ENCODE measurements at places on chromosomes 2 and 18.

DNA sequence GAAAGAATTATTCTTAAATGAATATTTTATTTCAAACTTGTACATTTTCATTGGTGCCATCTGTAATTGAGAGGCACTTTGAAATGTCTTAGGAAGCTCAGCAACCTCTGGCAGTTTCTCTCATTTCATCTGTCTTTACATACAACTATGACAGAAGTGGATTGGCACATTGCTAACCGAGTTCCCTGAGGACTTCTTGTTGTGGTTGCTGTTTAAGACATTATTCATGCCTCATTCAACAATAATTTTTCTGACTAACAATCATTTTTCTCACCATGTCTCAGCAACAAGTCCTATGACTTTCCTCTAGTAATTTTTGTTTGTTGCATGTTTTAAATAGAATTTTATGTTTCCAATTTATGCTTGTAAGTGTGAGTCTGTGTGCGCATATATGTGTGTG is 284.0 kb upstream of the CWC22 start:
- no peak for DNase-seq

DNA sequence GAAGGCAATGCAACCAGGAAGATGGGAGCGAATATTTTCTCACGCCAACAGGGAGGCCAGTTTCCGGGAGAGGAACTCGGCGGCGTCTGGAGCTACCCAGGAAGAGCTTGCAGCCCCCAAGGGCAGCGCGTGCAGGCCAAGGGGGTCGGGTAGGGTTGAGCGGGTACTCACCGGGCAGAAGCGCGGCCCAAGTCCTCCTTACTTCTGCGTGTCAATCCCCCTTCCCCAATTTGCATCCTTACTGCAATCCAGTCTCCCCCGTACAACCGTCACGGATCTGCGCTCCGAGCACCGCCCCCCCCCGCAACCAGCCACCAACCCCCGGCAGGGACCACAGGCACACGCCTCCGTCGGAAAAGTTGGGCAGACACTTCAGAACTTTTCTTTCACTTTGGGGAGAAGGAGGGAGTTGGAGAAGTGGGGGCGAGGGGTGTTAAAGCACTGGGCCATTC is 1.3 kb downstream of the ATP8B1 start:
- no peak for DNase-seq

GRCh38 chr2:127220768-127221527 is 849 bp upstream of the CYP27C1 start:
- no peak for DNase-seq

DNA sequence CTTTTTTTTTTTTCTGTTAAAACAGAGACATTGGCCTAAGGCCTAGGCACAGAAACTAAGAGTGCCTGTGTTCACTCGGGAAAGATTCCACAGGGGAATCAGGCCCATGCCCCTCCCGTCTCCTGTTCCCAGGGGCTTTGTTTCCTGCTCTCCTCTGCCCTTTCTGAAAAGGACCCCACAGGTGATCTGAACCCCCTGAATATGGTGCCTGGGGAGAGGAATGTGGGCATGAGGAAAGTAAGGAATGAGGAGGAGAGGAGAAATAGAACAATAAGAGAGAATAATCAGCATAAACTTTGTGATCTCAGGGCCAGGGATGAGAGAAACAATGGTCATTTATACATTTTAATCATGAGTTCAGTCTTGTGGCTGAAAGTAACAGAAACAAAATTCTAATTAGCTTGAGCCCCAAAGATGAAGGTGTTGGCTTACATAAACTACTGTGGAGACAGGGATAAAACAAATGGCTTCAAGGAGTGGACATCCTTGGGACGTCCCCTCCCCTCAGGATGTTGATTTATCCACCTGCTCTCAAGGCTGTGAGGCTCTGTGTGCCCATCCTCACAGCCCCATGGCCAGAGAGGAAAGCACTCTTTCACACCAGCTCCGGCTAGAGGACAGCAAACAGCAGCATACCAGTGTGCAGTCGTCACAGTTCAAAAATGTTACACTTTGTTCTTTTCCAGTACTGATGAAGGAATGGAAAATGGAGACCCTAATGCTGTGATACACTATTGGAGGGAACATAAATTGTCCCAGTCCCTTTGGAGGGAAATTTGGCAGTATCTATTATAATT is 46.4 kb upstream of the MRPL33 start:
- DNase-seq: no peak

- no peak for DNase-seq
These were observed 64.8 kb upstream of the PID1 start for GRCh38 chr2:229335877-229336346.

DNA sequence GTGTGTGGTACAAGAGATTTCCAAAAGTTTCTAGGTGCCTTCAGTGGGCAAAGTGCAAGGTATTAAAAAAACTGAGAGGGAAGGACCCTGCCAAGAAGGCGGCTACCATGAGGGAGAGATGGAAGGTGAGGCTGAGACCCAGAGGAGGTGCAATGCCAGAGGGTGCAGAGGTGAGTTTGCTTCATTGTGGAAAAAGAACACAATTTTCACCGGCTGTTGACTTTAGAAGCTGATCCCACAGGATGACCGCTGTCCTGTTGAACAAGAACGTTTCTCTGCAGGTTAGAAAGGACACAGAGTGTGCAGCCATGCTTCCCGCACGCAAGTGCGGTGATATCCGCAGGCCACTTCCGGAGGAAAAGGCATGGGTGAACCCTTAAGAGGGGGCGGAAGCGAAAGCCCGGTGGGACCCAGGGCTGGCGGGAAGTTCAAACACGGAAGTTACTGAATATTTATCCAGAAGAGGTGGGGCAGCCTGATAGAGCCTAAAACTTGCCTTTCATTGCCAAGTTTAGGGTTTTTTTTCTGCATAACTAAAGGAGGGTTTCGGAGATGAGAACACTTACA is 16.6 kb downstream of the SP110 start:
- no peak for DNase-seq

- no peak for DNase-seq
These were observed 18.9 kb upstream of the ASAP2 start for GRCh38 chr2:9187620-9188214.

GRCh38 chr2:21715887-21716286 is 592.1 kb downstream of the TDRD15 start:
- DNase-seq: no peak

DNA sequence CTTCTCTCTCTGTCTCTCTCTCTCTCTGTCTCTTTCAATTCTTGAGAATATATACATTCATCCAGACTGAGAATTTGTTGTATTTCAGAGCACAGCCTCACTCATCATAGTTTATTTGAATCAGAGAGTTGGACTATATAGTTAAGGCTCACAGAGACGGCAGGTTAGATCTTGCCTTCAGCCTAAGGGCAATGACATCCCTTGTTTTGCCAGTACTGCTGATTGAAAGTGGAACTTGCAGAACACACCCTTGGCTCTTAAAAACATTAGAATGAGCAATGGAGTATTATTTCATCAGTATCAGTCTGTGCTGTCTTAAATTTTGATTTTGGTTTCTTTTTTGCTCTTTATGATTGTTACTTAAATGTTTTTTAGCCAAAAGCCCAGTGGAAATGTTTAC is 62.0 kb upstream of the DSG1 start:
- DNase-seq: no peak

DNA sequence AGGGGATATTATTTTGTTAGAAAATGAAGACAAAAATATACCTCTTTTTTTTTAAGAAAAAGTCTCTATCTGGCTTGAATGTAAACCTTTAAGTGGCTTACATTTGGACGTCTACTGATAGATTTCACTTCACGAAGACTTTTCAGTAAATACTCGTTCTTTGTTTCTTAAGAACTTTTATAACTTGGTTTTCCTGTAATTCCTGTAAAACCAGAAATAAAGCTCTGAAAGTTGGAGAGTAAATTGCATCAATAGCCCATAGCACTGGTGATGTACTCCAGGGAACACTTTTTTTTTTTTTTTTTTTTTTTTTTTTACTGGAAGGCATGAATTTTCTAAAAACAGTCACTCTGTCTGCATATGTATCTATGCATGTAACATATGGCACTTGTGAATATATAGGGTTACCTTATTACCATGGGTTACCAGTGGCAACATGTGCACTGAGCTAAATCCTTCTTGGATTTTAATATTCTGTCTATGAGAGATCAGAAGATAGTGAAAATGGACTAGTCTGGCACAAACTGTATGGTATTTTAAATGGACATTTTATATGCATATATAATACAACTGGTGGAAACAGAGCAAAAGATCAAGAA is 309.2 kb upstream of the TCF4 start:
- DNase-seq: no peak

DNA sequence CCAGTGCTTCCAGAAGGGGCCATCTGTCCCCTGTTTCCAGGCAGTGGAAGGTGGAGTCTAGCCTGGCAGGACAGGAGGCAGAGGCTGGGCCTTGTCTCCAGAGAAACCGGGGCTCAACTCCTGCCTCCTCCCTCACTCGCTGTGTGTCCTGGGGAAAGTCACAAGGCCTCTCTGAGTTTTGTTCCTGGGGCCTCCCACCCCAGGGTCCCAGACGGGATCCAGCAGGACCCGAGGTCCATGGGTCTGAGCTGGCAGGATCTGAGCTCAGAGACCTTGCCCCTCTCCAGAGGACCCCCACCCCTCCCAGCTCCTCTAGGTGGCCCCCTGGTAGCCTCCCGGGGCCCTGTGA is 72.2 kb upstream of the TAF1B start:
- no peak for DNase-seq

DNA sequence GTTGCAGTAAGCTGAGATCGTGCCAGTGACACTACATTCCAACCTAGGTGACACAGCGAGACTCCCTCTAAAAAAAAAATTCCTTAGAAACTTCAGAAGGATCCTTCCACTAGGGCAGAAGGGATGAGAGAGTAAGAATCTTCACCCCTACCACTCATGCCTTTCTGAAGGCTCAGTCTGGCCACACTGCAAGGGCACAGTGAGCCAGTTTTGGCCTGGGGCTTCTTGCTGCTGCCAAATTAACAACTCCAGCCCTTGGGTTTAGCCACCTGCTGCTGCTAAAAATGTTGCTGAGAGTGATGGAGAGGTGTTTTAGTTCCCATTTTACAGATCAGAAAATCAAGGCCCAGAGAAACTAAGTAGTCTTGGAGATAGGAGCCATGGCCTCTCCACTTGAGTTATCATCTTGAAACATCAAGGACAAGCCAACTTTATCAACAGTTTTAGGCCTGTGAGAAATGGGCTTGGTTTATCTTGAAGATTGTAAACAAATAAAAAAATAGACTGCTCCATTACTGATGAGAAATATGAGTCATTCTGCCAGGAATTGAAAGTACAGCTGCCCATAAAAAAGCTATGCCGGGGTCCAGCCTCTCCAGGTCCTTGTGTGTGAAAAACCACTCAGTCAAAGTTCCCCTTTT is 31.9 kb upstream of the CASP8 start:
- DNase-seq: no peak

- no peak for DNase-seq
These were observed 26.3 kb downstream of the RMC1 start for GRCh38 chr18:23529604-23530003.

GRCh38 chr2:43230351-43230885 is 4.0 kb upstream of the ZFP36L2 start:
- no peak for DNase-seq

GRCh38 chr2:217065695-217066405 is 206.0 kb upstream of the TNP1 start:
- no peak for DNase-seq

DNA sequence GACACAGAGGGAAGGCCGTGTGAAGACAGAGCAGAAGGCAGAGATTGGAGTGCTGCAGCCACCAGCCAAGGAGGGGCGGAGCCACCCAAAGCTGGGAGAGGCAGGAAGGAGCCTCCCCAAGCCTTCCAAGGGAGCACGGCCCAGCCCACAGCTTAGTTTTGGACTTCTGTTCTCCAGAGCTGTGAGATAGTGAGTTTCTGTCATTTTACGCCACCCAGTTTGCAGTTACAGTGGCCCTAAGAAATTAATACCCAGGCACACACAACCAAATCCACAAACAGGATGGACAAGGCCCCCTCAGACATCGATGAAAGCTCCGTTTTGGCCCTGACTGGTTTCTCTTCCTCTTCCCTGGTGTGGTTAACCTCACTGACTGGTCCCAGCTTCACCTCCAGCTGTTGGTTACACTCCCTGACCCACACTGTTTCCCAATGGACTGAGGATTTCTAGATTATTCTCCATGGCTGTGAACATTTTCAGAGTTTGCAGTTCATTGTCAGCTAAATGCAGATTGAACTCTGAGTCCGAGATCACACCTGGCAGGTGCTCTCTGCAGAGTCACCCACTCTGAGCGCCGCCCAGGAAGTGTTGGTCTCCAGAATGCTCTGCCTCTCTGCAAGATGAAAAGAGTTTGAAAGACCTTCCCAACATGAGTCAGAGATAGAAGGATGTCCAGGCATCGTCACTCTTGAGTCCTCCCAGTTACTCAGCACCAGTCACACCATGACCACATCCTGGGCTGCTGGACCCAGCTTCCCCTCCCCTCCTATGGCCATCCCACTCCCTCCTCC is 100.2 kb downstream of the TWIST2 start:
- DNase-seq: no peak

DNA sequence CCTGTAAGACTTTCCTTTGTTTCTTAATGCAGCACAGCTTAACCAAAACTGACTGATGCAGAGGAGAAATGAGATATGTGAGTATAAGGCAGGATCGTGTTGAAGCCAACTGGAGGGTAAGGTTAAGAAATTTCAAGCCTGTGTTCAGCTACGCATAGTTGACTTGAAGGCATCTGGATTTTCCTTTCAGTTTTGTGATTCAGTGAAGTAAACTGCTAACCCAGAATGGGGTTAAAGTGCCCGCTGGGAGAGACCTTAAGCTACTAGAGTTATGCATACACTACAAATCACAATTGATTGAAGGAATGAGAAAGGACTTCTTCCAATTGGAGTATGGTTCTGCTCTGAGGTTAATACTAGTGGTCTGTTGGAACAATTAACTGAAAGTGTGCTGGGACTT is 22.6 kb downstream of the THSD7B start:
- DNase-seq: no peak

DNA sequence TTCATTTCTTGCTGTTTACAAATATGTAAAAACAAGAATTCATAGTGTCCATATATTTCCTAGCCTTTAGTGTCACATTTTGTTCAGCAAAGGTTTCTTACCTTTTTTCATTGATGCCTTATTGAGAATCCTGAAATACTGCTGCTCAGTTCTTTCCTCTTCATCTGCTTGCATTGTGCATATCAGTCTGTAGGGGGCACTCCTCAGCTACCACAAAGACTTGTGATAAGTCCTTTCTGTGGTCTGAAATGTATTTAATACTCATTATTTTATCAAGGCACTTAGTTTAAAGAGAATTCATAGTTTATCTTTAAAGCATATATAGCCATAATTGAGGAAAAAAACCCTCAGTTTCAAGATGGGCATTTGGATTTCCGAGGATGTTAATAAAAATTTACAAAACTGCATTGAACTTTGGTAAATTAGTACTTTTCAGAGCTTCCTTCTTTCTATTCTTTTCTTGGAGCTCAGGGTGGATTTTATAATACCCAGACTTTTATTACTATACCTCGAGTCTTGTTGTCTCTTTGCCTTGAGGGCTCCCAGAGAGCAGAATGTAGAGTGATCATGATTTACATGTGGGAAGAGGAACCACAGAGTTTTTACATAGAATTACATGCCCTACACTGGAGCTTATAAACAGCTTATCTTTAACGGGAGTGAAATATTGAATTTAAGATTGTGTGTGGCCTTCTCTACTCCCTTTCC is 570.1 kb downstream of the PLCL1 start:
- no peak for DNase-seq

Measured in effector memory CD4-positive, alpha-beta T cell (primary cell).